GM06990 (cell line): ENCODE measurements at places on chromosomes 3 and 15.

DNA sequence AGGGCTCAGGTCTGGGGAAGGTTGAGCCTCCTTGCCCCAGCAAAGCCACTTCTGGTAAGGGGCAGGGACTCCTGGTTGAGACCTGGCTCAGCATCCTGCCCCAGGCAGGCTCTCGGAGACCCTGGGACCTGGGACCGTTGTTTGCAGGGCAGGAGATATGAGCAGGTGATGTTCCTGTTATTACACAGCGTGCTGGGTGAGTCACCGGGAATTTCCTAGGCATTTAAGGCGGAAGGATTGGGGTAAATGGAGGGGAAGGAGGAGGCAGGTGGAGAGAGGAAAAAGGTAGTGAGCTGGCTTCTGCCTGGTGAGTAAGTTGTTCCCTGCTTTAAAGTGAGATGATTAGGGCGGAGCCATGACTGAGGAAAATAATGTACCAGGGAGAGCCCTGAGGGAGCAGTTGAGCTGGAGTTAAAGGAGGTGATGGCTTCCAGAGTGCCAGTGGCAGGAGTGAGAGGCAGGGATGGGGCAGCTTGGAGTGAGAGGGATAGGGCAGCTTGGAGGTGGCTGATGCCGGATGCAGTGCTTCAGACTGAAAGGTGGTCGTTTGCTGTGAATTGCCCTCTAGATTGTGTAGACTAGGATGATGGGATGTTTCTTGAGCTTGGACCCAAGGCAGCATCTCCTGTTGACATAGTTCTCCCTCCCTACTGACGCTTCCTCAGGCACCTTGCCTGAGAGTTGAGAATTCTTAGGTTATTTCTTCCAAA, 79.4 kb downstream of the AAGAB start:
- no peak for DNase-seq

DNA sequence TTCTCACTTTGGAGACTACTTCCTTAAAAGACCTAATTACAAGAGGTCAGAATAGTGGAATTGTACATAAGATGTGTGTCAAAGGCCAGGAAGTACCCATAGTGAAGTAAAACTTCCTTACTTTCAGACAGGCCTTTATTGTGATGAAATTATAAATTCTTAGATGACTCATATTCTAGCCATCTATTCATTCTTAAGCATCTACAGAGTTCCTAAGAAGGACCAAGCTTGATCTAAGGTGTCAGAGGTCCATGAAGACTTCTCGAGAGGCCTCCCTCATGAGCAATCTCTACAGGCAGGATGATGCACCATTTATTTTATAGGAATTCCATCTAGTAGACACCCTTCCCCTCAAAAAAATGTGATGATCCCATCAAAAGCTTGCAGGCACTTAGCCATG, 493.3 kb downstream of the MAGI1 start:
- no peak for DNase-seq

GRCh38 chr3:42714171-42714852, 11.7 kb upstream of the HHATL start:
- DNase-seq, result no peak

- DNase-seq, result no peak
Observed at GRCh38 chr15:81853150-81853748, 192.6 kb downstream of the MEX3B start.

DNA sequence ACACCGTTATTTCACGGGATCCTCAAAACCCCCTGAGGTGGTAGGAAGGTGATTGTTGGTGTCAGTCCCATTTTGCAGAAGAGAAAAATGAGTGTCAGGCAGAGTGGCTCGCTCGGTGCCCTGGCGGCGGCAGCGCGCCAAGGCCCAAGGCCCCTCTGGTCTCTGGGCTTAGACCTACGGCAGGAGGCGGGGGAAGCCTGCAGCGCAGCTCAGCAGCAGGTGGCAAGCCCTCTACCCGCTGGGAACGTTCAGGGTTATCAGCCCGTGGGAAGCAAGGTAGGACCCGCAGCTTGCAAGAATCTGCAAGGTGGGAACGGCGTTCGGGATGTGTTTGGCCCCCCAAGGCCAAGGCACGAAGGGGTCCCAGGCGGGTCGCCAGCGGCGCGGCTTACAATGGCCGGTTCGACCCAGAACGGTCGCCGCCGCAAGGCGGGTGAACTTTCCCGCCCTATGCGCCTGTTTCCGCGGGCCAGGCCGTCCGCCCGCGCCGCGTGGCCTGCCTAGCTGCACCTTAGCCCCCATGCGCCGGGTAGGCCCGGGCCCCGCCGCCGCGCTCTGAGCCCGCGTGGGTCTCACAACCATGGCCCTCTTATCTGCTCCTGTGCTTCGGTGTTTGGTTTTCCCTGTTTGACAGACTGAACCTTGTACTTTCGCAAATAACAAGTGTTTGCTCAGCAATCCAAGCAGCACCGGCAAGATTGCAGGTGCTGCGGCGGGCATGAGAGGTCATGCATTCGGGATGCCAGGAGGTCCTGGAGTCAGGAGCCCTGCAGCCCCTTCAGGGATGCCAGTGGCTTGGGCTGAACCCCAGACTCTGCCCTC, 39.7 kb downstream of the CCNL1 start:
- no peak for DNase-seq

GRCh38 chr3:59052803-59053411, 3.1 kb upstream of the CFAP20DC start:
- no peak for DNase-seq
